Stimulated activated CD8-positive, alpha-beta memory T cell treated with anti-CD3 and anti-CD28 coated beads, Interleukin-7, amount 100 ng/mL, for 1 hour (primary cell): ENCODE measurements at places on chromosomes 7 and 10.

GRCh38 chr7:46139079-46139478 is 218.0 kb upstream of the IGFBP3 start:
- DNase-seq = no peak

DNA sequence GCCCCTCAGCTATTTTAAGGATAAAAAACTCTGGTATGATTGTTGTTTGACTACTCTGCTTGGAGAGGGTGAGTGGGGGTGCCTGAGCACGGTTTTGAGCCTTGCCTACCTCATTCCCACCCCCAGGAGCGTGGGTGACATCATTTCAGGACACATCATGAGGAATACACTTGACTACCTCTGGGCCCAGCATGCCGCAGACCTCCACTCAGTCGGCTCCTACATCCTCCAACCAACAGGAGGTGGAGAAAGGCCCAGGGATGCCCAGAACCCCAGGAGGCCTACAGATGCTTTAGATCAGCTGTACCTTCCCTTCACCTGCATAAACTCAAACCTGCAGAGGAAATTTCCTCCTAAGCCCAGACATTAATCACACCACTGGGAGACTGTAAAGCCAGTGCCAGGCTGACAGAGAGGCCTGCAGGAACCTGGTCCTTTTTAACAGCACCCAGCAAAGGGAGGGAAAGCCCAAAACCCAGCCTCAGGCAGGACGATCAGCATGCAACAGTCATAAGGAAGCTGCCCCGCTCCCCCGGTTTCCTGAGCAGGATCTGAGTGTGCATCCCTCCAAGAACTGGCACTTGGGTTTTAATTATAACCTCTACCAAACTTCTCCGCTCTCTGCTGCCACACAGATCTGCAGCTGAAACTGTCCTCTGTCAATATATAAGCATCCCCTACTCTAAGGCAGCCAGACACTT is 61.7 kb upstream of the ZNRF2 start:
- no peak for DNase-seq

- no peak for DNase-seq
These were observed 6.0 kb upstream of the LIPA start for GRCh38 chr10:89257581-89257980.

DNA sequence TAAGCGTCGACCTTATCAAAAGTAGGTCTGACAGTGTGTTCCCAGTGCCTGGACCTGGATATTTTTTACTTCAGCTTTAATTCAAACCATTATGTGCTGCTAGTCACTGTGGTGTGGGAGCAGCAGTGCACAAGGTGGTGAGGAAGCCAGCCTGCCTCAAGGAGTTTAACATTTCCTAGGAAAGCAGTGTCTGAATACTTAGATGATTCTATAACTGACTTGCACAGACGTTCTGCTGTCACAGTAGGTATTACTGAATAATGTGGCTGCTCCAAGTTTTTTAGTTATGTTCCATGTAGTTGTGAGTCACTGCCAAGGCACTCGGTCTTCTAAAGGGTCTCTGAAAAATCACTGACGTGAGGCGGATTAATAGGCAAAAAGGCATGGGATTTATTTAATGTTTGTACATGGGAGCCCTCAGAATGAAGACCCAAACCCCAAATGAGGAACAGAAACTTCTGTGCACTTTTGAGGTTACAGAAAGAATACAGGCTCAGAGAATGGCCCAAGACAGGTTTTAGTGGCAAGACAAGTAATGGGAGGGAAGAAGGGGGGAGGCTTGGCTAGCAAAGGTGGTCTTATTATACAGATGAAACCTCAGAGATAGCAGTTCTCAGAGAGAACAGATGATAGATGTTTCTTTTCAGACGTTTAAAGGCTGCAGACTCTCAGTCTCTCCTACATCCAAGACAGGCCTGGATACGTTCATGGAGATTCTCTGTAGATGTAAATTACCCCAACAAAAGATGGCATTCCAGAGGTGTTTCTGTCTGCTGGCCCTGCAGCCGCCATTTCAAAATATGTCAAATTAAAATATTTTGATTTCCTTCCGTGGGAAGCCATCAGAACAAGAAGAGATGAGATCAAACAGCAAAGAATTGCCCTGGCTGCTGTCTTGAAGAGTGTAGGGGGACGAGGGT is 209.3 kb downstream of the SDK1 start:
- no peak for DNase-seq

- no peak for DNase-seq
These were observed 278.8 kb downstream of the RPS24 start for GRCh38 chr10:78312197-78313047.

DNA sequence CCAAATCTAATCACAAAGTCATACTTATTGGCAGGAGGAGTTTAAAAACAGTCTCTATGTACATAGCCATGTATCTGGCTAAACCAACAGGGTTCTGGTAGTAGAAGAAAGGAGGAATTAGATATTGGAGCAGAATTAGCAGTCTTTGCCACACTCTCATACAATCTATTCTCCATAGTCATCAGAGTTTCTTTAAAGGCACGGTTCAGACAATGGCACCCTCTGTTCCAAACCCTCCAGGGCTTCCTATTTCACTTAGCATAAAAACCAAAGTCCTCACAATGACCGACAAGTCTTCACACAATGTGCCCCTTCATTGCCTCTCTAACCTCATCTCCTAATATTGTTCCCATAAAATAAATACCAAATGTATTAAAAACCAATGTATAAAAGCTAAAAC is 12.7 kb downstream of the ZNF438 start:
- no peak for DNase-seq

DNA sequence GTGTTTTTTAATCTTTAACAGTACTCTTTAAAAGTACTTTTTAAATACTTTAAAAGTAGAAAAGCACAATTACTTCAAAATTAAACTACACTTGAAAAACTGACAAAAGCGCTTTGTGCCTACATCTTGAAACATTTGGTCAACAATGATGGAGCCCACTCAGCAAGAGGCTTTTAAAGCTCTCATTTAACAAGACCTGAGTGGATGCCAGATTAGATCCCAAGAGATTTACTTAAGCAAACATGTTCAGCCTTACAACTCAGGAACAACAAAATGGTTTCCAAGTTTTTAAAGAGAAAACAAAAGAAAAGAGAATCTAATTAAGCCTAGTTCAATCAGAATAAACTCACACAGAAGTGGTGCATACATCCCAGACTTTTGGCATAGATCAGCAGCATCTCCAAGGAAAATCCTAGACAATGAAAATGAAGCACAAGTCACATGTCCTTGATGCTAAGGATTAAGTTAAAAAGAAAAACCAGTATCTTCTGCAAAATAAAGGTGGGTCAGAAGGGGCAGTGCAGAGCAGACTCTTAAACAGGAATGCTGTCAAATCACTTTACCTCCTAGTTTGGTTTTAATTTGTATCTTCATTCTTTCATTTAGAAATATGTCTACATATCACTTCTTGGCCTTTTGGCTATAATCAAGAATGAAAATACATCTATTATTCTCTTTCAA is 26.2 kb downstream of the HIBADH start:
- no peak for DNase-seq

DNA sequence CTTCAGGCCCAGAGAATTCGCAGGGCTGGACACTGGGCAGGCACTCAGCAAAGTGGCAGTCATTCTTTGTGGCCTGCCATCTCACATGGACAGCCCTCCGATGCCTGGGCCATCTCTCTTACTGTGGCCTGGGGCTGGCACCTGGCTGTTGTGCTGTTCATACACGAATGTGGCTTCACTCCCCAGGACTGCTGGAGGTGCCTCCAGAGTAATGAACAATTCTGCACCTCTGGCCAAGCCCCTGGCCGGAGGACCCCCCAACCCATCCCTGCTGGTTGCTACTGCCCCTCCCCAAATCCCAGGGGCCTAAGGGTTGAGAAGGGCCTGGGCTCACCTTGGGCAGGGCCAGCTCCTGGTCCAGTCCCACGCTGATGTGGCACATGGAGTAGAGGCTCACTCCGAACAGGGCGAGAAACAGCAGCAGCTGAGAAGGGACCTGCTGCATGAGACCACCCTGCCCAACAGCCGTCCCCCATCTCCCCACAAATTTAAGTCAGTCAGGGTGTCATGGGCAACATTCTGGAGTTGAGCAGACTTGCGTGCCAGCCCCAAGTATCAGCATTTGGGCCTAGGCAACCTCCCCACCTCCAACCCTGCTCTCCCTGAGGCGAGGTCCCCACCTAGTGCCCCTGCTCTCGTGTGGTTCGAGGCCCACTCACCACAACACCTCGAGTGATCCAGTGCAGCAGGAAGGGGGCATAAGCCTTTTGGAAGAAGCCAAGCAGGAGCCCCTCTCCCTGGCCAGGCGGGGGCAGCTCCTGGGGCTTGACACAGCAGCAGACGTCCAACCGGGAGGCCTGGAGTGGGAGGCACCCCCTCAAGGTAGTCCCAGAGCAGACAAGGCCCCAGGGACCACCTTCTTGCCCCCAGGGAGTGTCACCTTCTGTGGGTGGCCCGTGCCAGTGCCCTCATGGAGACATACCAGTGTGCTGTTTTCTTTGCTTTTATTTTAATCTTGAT is 9.4 kb downstream of the NPC1L1 start:
- DNase-seq = no peak

- no peak for DNase-seq
These were observed 55.9 kb downstream of the ATXN7L1 start for GRCh38 chr7:105820363-105821066.

DNA sequence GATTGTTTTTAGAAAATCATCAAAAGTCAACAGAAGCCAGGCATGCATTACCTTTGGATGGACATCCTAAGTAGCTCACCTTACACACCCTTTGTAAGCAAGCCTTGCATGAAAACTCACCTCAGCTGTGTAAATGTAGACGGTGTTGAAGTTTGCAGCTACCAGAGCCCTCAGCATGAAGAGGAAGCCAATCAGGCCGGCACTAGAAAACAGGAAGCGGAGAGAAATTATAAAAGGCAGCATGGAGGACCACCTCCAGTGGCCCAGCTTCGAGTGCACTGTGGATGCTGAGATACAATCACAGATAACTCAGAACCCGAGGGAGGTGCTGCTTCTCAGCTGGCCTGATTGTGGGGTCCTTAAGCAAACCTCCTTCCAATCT is 75.3 kb downstream of the SVOPL start:
- DNase-seq = no peak

DNA sequence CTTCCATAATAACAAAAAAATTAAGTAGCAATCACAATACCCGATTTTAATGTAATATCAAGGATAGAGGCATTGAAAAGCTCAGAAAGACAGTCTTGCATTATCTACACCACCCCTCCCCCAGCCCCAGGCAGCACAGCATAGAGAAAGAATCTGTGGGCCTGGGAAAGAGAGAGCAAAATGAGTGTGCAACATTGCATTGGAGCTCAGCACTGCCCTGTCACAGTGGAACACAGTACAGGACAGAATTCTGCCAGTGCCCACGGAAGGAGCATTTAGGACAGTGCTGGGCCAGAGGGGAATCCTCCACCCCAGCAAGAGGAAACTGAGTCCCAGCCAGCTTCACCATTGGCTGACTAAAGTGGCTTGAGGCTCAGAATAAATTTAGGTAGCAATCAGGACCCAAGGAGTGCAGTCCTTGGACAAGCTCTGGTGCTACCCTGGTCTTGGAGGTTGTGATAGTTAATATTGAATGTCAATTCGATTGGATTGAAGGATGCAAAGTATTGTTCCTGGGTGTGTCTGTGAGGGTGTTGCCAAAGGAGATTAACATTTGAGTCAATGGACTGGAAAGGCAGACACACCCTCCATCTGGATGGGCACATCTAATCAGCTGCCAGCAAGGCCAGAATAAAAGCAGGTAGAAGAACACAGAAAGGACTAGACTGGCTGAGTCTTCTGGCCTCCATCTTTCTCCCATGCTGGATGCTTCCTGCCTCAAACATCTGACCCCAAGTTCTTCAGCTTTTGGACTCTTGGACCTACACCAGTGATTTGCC is 234.4 kb downstream of the ANK3 start:
- DNase-seq = no peak

DNA sequence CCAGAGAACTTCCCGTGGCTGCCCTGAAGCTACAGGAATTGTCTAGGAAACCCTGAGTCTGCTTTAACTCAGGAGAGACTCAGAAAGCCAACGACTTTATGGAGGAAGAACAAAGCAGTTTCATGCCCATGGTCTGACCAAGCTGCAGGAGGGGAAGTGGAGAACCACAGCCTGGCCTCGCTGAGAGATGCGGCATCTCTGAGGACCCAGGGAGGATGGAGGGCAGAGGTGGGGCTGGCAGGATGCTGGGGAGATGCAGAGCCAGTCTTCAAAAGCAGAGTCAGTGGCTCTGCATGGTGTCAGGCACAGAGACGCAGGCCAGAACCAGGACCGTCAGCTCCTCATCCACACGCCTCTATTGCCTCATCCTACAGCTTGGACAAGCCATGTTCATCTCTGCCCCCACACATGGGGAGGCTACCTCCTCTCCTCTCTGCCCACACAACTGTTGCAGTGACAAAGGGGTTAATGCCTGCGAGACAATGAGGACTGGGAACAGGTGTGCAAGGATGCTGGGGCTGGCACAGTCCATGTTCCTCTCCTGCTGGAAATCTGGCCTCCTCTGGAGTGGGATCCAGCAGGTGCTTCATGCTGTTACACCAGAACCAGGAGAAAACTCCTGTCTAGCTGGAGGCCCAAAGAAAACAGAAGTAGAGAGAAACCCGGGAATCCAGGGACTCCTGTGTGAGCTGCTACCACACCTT is 267.0 kb downstream of the PLXNA4 start:
- DNase-seq = no peak

- no peak for DNase-seq
These were observed 32.5 kb upstream of the BMPER start for GRCh38 chr7:33872870-33873269.

- DNase-seq = no peak
These were observed 90.4 kb downstream of the BMS1 start for GRCh38 chr10:42872865-42873435.

GRCh38 chr10:60353519-60354258 is 36.0 kb downstream of the ANK3 start:
- DNase-seq = no peak

- no peak for DNase-seq
These were observed 224.2 kb upstream of the AUTS2 start for GRCh38 chr7:69374044-69374425.

- DNase-seq = peak; percentile 83
These were observed 120.7 kb downstream of the DYNC2I1 start for GRCh38 chr7:158976849-158977593.

GRCh38 chr7:39609113-39609934 is 14.0 kb upstream of the RALA start:
- DNase-seq = no peak
